ENCODE measurements at places on chromosomes 12 and 14.

GRCh38 chr12:57619434-57620244 lies 8.4 kb downstream of the ARHGEF25 start:
- no peak for DNase-seq

DNA sequence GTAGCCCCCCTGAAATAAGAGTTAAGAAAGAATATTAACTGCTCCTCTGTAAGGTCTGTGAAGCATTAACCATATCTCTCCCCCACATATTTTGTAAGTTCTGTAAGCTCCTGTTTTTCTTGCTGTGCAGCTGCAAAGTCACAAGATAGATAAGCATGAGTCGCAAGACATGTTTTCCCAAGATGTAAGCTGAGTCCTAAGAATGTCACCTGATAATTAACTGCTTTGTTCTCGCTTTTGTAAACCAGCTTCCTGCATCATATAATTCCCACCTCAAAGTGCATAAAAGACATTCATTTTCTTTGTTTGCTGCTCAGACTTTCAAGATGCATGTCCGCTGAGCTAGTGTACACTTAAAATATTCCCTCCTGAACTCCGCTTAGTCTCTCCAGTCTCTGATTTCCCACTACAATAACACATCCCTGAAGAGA lies 27.0 kb upstream of the PHC1 start:
- no peak for DNase-seq

- DNase-seq, result no peak
Observed at GRCh38 chr14:100668352-100668751, 58.3 kb upstream of the DLK1 start.

GRCh38 chr14:71711619-71712018 lies 220.6 kb upstream of the RGS6 start:
- no peak for DNase-seq

DNA sequence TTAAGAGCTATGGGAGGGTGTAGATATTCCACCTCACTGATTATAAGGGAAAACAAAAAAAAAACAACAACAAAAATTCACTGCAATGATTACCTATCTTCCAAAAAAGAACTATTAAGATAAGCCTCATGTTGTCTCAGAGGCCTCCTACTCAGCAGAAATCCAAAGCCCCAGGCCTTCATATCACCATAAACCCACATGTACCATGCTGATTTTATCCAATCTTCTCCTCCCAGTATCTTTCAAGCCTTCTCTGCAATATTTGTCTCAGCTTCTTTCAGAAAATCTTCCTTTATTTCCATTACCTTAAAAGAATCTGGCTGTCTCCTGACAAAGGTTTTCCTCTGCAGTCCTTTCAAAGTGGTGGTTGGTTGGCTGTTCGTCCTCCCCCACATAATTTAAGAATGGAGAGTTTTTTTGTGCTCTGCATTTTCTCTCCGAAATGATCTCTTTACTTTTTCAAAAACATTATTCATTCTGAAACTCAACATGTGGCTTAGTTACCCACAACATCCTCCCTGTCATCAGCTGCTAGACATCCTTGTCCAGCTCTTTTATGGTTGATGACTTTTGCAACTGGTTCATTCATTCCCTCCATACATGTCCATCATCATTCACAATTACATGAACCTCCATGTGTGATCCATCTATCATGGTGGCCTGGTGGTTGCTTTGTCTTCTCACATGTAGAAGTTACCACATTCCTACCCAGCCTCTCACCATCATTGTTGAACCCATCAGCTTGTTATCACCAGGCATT lies 2.9 kb upstream of the EPYC start:
- DNase-seq, result no peak

- no peak for DNase-seq
Observed at GRCh38 chr12:124816295-124816854, 47.3 kb downstream of the SCARB1 start.

Measured in spleen (tissue), 13 donors.